ENCODE measurements at places on chromosomes 1 and 21.

DNA sequence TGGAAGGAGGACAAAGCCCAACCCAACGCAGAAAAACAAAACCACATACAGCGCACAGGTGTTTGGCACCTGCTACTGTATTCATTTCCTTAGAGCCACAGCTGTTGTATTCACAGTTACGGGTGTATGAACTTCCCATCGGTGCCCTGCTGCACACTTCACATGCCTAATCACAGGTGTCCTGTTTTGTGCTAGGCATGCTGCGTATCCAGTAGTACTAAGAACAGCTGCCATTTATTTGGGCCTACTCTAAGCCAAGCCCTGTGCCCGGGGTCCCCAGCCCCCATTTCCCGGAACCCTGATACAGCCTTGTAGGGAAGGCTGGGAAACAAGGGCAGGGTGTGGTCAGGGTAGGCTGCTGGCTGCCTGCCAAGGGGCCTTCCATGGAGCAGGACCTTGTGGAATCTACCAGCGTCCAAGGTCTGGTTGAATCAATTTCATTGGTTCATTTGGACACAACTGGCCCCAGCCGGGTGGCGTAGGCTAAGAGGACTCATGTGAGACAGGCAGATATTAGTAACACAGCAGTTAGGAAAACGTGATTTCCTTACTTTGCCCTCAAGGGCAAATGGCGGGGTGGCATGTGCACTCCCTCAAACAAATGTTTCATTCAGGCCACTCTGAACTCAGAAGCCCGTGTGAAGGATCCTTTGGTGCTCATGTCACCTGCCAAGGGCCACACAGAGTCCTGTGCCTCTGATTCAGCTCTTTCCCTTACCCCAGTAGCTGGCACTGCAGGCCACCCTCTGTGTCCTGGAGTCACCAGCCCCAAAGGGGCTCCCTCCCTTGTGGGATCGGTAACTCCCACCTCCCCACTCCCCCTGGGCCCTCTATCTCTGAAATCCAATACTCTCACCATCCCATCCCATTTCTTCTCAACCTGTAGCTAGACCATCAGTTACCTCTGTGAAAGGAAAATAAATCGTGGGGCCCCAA lies 986 bp upstream of the RNF186 start:
- DNase-seq: no peak

DNA sequence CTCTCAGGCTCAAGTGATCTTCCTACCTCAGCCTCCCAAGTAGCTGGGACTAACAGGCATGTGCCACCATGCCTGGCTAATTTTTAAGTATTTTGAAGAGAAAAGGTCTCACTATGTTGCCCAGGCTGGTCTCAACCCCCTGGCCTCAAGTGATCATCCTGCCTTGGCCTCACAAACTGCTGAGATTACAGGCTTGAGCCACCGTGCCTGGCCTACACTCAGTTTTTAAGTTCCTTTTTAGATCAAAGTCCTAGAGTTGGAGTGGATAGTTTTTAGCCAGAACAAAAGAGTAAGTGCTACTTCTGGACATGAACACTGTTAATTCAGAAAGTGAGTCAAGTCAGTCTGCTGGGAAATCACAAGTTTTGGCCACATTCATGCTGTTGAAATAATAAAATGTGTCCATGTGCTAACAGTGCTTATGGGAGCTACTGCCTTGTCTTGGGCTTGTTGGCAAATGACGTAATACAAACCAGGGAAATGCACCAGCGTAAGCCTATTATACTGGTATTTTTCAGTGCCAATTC lies 84.2 kb downstream of the NDUFS5 start:
- DNase-seq: no peak

DNA sequence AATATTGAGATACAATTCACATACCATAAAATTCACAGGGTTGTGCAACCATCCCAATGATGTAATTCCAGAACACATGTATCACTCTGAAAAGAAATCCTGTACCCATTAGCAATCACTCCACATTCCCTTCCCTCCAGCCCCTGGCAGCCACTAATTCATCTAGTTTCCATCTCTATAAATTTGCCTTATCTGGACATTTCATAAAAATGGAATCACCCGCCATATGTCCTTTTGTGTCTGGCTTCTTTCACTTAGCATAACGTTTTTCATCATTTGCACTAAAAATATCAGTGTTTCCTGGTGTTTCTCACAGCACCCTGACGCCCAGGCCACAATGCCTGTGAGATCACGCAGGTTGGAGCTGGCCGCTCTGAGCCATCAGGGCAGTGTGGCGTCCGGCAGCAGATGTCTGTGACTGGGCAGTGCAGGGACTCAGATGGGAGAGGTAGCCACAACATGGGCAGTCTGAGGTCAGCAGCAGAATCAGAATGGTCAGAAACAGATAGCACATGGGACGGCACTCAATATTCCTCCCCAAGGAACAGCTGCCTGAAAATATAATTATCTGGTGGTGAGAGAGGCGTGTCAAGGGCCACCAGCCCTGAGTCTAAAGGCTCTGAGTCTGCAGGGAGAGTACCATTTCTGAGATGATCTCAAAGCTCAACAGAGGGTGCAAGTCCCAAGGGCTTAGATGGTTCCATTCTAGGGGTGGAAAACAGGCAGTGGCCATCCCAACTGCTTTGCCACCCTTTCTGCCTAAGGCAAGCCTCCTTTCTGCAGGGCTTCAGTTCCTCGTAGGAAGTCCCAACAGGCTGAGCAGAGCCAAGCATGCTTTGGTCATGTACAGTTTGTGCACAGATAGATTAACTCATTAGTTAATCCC lies 129.4 kb upstream of the EDN2 start:
- DNase-seq: no peak

DNA sequence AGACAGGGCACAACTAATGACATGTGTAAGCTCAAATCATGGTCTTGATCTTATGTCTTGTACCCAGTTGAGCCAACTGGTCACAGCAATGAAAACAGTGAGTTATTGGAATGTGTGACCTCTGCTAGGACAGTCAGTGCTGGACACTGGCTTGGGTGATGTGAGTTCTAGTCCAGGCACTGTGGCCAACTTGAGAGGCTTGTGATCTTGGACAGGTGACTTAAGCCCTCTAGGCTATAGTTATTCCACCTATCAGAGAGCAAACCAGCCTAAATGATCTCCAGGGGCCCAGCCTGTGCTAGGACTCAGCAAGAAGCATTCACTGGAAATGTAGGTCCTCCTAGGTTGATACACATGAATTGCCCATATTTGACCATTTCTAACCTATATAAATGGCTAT lies 1.1 kb downstream of the KCNE2 start:
- no peak for DNase-seq

DNA sequence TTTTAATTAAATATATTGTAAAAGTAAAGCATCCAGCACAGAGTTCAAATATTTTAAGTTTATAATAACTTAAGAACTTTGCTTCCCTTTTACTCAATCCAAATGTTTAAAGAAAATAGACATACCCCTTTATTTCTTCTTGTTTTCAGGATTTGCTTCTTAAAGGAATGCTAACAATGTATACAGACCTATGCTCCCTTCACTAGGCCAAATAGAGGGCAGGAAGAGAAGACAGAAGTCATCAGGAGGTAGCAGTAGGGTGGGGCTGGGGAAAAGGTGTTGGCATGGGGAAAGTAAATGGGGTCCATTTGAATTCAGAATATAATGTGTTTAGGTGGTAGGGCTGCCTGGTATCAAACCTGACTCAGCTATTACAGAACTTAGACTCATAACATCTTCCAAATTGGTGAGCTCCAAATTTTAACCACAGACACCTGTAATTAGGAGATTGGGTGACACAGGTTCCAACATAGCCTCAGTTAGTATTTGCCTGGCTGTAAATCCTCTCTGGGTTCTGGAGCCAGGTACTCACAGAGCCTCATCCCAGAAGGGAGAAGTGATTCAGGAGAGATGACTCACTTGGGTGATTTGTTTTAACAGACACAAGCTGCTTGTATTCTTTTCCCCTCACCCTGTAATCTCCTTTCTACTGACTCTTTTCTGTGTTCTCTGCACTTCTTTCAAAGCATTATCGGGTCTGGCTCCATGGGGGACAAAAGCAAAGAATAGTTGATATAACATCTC lies 60.1 kb upstream of the DUSP10 start:
- no peak for DNase-seq

GRCh38 chr1:118773656-118774055 lies 214.5 kb downstream of the TBX15 start:
- no peak for DNase-seq

DNA sequence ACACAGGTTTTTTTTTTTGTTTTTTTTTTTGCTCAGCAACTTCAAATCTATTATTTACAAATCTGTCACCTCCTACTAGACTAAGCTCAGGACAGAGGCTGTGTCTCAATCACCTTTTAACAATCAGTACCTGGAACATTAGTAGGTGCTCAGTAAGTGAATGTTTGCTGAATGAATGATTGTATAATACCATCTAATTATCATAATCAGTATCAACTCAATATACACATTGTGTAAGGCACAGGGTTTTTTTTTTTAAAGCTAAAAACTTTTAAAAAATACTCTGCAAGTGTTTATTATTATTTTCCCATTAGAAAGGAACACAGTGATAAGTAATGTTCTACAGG lies 9.2 kb downstream of the ERRFI1 start:
- DNase-seq: no peak

DNA sequence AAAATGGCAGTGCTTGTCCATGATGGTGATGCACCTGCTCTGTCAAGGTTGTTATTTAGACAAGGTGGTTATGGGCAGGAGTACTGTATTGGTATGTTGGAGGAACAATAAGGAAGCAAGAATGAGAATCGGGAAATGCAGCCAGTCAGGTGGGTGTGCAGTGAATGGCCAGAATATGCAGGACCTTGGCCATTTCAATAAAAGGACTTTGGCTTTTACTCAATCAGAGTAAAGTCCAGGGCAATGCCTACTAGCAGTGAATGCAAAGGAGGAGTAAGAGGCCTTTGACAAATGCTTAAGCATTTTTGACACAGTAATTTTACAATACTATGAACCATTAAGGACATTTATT lies 2.4 kb upstream of the CHML start:
- no peak for DNase-seq

Measured in stimulated activated CD4-positive, alpha-beta T cell treated with anti-CD3 and anti-CD28 coated beads, TNF-alpha, amount 100 ng/mL, for 48 hours (primary cell).